ENCODE measurements at places on chromosomes 4 and X.

GRCh38 chrX:47936224-47936939, 67.4 kb downstream of the ZNF182 start:
- DNase-seq, result no peak

- DNase-seq, result no peak
These were observed 633.5 kb upstream of the FAT1 start for GRCh38 chr4:187357045-187357643.

GRCh38 chr4:154126276-154126675, 337.4 kb upstream of the SFRP2 start:
- no peak for DNase-seq

DNA sequence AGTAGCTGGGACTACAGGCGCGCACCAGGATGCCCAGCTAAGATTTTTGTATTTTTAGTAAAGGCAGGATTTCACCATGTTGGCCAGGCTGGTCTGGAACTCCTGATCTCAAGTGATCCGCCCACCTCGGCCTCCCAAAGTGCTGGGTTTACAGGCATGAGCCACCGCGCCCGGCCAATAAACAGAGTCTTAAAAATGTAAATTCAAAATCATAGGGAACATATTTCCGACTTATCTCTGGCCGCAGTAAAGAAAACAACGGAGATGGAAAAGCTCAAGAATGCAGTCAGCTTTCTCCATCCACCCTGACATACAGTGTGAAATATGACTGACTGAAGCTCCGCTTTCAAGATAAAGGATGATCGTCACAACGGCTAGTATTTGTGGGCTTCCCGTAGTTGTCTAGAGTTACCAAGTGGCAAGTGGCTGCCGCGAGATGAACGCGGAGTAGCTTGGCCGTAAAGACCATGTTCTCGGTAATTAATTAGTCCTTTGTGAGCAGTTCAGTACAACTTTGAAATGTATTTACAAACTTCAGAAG, 495.1 kb upstream of the FAT1 start:
- no peak for DNase-seq

DNA sequence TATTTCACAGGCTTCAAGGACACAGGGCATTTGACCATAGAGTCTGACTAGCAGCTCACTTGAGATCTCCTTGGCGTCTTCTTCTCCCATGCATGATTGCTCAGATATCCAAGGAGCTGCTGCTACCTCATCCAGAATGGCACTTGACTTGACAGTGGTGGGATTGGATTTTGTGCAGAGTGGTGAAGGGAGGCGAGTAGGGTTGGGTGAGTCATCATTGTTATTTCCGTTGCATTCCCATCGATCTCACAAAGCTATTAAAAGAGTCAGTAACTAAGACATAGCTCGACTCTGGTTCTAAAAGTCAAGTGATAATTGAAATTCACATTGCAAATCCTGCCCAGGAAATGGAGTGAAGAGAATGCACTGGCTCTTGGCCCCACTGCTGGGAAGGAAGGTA, 27.7 kb downstream of the NHSL2 start:
- DNase-seq, result no peak

DNA sequence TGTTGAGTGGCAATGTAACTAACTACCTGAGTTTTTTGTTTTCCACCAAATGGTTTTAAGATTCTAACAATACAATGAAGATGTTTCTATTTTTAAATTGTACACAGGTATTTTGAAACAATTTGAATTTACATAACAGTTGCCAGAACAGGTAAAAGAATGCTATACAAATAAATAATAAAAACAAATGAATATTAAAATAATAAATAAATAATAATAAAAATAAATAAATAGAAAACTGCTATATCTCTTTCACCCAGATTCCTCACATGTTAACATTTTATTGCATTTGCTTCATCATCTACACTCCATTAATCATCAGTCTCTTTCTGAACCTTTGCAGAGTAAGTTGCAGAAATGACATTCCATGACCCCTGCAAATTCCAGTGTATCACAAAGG, 32.3 kb upstream of the DSPP start:
- no peak for DNase-seq

DNA sequence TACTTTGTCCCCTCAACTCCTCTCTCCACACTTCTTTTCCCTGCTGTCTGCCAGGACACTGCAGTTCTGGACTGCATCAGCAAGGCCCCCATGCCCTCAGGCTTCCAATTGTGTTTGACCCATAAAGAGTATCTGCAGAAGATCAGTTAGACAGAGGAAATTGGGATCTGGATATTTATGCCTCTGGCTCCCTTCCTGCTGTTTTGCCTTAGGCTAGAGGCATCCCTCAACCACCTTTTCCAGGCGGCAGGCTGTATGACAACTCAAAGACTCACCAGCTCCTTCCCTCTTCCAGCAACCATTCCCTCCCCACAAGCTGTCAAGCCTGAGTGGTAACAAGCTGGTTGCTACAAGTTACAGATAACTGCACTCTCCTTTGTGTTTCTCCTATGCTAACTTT, 66.4 kb upstream of the NDP start:
- no peak for DNase-seq

GRCh38 chr4:150078041-150078578, at the start of gene DCLK2:
TSS of gene DCLK2 (plus strand) at chr4:150078445. CDS start at chr4:150079028, 583 bp downstream.
- peak; percentile 21 for DNase-seq

DNA sequence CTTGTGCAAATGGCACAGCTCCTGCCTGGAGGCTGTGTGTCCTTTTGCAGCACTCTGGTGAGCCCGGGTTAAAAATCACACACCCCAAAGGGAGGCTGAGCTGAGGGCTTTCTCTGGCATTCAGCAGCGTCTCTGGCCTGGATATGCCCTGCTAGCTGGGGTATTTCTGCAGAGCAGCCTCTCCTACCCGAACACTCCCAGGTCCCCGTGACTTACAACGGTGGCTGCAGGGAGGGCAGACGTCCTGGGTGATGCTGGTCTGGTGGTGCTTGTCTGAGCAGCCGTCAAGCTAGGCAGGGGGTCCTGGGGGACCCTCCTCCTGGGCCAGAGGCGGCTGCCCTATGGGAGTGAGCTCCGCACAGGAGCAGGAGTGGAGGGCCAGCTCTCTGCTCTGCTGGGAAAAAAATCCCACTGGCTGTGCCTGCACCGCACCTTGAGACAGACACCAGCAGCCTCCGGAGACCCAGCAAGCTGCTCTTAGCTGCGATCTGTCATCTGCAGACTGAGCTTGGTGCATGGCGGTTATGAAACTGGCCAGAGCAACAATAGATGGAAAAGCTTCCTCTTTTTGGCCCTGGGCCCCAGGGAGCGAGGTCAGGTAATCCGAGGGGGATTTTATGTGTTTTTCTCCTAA, 41.3 kb upstream of the ASMTL start:
- DNase-seq, result no peak

DNA sequence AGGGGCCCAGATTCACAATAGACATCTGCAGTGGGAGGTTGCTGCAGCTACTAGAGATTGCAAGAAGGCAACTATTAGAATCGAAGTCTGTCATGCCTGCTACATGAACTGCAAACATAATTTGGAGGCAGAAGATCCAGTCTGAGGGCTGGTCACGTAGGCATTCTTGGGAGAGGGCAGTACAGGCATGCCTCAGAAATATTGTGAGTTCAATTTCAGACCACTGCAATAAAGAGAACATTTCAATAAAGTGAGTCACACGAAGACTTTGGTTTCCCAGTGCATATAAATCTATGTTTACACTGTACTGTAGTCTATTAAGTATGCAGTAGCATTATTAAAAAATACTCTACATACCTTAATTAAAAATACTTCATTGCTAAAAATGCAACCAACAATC, 585.8 kb upstream of the FAT1 start:
- DNase-seq, result no peak

DNA sequence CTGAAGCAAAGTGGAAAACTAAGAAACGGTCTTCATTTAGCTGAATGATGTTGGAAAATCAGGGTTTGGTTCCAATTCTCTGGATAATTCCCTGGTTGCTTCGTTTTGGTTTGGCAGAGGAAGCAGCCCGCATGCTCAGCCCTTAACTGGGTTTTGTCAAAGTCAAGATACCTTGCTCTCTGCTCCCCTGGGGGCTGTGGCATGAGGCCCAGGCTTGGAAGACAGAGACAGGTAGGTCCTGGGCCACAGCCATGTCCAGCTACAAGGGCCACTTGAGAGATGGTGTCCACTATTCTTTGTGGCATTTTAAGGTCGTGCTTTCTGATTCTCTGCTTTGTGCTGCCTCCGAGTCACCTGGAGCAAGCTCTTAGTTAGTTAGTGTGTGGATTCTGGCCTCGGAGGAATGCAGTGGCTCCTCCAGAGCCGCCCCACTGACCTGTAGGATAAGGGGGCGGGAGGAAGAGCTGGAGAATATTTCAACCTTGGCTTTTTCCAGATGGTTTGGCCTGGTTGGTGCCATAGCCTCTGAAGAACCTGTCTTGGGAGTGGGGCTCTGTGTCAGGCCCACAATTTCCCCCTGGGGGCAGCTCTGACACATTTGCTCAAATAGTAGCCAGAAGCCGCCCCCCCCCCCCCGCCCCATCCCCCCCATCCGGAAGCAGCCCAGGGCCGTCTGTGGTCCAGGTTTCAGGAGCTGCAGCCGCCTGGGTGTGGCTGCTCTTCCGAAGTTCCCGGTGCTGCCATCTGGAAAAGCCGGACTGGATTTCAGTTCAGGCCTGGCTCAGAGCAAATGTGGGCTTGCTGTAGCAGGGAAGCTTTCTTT, 147.1 kb downstream of the NHS start:
- no peak for DNase-seq

GRCh38 chrX:150879855-150880807, 18.3 kb downstream of the CD99L2 start:
- no peak for DNase-seq

GRCh38 chr4:74555231-74555630, 110.3 kb downstream of the AREG start:
- no peak for DNase-seq

GRCh38 chr4:6565691-6566390, 9.1 kb upstream of the MAN2B2 start:
- no peak for DNase-seq

- DNase-seq, result peak; percentile 76
These were observed 441.9 kb downstream of the INPP4B start for GRCh38 chr4:142404191-142404611.

- no peak for DNase-seq
These were observed 86.8 kb downstream of the FAM53A start for GRCh38 chr4:1597021-1597931.

- DNase-seq, result no peak
These were observed 207.9 kb upstream of the FAM241A start for GRCh38 chr4:111937368-111937767.

- no peak for DNase-seq
These were observed 382.1 kb upstream of the EPHA5 start for GRCh38 chr4:66052426-66052825.

GRCh38 chrX:73668779-73669178, 105.8 kb downstream of the CHIC1 start:
- no peak for DNase-seq

DNA sequence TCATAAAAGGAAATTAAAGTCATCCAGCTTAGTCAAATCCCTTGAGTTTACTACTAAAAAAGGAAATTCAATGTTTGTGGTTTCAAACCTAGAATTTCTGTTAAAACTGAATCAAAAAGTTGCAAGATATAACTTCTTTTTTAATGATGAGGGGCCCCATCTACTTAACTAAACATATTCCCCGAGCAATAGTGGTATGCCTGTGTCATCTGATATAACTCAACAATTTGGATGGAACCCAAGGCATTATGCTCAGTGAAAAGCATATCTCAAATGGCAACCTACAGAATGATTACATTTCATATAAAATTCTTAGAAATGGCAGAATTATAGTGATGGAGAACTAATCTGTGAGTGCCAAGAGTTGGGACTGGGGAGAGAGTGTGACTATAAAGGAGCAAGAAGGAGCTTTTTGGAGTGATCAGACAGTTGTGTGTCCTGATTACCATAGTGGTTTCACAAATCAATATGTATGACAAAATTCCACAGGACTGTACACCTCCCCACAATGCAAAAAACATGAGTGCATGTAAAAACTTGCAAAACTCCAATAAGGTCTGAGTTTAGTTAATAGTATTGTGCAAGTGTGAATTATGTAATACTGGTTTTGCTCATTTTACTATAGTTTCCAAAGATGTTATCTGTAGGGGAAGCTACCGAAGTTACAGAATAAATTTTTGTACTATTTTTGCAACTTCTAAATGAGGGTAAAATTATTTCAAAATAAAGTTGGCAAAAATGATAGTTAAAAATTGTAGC, 323.2 kb downstream of the ARHGAP24 start:
- DNase-seq, result no peak

DNA sequence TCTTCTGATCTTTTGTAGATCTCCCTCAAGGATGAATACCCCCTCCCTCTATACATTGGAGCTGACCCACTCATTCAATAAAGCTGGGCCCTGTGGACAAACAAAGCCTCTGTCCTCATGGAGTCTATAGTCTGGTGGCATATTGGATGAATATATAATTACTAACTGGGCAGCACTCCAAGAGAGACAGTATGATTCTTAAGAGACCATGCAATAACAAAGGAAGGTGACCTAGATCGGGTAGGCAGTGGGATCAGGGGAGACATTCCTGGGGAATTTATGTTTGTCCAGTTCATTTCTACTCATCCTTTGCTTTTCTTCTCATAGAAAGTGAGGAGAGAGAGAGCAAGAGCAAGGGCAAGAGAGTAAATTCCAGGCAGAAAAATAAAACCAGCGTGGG, 23.5 kb upstream of the CXCL13 start:
- DNase-seq, result no peak

- no peak for DNase-seq
These were observed 48.9 kb upstream of the CD99 start for GRCh38 chrX:2642146-2642545.

- no peak for DNase-seq
These were observed 39.2 kb upstream of the TLR3 start for GRCh38 chr4:186029571-186030398.

DNA sequence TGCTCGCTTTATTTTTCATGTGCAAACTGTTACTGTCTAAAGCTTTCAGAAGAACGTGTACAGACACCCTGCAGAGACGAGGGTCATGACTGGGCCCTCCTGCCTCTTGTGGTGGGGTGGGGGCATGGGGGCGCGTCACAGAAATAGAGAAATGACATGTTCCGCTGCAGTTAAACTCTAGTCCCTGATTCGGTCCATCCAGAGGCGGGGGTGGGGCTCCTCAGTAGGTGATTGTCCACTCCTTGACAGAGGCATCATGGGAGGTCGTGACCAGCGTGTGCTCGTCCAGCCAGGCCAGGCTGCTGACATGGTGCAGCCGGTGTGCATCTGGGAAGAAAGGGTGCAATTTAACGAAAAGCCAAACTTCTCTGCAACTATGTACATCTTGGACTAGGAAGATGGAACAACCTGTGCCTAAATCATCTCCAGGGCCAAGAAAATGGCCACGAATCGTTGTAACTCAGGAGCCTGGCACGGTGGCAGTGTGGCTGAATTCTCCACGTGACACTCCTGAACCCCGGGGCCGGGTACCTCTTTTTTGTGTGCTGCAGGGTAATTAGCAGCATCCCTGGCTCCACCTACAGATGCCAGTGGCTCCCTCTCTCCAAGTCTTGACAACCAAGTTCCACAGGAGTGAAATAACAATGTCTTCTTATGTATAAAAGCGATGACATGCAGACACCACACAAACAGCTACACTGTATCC, 41.3 kb downstream of the WDR1 start:
- DNase-seq, result no peak

- no peak for DNase-seq
These were observed 38.8 kb downstream of the SEC31A start for GRCh38 chr4:82851885-82852750.
